ENCODE measurements at places on chromosomes 4 and X.

DNA sequence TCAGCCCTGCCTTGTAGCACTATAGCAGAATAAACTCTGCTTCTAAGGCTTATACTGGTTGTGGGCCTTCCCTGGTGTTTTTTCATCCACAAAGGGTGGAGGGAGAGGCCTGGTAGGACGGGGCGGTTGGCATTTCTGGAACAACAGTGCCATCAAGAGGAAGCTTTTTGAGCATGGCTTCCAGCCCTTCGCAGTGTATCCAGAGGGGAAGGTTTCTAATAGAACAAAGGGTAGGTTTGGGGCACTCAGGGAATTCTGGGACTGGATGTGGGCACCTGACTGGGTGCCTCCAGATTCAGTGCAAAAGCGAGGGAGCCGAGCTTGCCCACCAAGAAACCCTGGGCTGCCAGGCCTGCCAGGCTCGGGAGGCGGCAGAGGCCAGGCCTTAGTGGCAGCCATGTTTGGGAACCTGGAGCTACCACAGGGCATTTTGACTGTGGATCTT lies 229.6 kb upstream of the AGTR2 start:
- DNase-seq, result no peak

- no peak for DNase-seq
These were observed 95.3 kb downstream of the FANCB start for GRCh38 chrX:14777525-14777924.

GRCh38 chrX:7263330-7263729 lies 115.4 kb upstream of the PUDP start:
- DNase-seq, result no peak

- DNase-seq, result no peak
These were observed 119.0 kb upstream of the MYOZ2 start for GRCh38 chr4:119016636-119017035.

- no peak for DNase-seq
These were observed 20.2 kb downstream of the PDCL2 start for GRCh38 chr4:55571806-55572205.

GRCh38 chrX:57353472-57354132 lies 67.1 kb downstream of the FAAH2 start:
- no peak for DNase-seq

- DNase-seq, result no peak
These were observed 29.1 kb downstream of the NELFA start for GRCh38 chr4:1979477-1980196.

DNA sequence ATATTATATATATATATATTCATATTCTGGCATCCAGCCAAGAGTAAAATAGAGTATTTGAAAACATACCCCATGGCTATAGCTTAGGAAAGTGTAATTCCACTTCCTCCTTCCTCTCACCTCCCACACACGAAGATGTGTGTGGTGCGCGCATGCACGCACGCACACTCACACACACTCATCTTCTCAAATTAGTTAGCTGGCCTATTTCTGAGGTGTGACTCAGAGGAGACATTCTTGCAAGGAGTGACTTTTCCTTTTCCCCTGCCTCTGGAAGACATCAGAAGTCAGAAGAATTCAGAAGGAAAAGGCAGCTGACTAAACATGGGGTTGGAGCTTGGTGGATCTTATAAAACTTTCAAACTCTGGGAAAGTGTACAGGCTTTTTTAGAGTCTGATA lies 8.8 kb downstream of the ENPEP start:
- no peak for DNase-seq

DNA sequence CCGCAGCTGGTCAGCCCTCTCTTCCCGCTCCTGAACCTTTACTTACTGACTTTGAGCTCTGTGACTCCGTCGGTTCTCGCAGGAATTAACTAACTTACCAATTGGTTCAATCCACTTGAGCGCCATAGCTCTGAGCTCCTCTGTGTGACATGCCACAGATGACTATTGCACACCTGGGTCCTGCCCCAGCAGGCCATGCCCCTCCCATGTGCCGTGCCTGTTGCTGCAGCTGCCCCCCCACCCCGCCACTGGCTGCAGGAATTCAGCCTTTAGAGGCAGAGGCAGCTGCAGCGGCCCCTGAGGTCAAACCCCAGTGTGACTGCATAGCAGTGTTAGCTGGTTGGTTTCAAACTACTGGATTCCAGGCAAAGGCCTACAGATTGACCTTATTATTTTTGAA lies 70.6 kb downstream of the MTMR1 start:
- no peak for DNase-seq

- DNase-seq, result no peak
These were observed 411.3 kb downstream of the SPRY1 start for GRCh38 chr4:123807866-123808265.

- DNase-seq, result no peak
These were observed 171.5 kb upstream of the EDNRA start for GRCh38 chr4:147309434-147309833.

DNA sequence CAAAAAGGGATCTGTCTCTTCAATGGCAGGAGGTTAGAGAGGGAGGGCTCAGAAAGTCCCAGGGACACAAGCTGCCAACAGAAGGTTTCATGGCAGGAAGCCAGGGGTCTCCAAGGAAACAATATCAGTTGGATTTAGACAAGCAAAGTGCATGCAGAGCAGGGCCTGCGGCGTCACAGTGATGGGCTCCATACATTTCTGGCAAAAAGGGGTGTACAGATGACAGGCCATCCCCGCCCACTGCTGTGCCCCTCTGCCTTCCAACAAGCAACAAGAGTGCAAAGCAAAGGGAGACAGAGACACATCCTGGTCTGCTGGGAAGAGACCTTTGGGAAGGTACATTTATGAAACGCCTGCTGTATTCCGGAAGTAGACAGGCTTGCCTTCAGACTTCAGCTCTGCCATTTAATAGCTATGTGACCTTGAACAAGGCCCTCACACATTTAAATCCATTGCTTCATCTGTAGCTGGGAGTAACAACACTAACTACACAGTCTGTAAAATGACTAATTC lies 121.2 kb downstream of the AFAP1 start:
- DNase-seq, result no peak

- no peak for DNase-seq
These were observed 286.3 kb upstream of the UGT8 start for GRCh38 chr4:114312338-114312737.

DNA sequence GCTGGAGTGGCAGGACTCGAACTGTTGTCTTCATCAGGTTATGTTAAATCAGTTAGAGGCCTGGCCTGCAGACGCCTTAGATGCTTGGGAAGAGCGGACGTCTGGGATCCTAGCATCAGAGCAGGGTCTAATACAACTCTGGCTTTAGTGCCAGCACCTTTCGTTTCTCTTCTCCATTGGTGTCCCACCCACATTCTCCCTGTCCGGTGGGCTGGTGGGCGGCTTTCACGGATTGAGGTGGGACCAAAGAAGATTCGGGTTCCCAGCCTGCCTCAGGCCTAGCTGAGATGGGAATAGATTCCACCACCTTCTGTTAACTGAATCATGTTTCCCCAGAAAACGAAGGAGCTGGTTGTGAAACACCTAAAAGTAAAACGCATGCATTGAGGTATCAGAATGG lies 939 bp downstream of the PDK3 start:
- DNase-seq, result no peak

DNA sequence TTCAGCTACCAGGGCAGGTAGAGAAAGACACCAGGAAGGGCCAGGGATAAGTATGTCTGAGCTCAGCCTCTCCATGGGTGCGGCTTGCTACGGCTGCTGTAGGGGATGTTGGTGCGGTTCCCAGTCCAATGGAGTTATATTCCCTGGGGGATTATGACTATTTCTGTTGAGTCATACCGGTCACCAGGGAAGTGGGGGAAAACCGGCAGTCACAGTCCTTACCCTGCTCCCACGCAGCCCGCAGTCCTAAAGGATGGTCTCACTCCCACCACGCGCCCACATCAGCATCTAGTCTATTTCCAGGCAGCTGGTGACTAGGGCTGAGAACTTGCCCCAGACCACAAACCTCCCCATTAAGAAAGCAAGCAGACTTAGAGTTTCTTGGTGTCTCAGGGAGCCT lies 191.6 kb downstream of the VEGFC start:
- DNase-seq, result no peak

DNA sequence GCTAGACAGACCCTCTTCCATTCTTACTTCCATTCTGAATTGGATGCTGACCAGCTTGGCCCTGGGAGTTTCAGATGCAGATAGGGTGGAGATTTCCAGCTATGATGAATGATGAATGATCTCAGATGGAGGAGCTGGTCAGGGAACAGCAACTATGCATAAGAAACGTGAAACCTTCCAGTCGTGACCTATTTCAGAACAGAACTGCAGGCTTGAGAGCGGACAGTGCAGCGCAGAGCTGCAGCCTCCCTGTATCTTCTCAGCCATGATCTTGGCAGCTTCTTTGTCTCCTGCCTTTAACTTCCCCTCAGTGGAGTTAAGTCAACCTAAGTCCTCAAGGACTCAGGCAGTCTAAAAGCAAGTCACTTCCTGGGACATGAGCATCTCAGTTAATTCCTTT lies 43.3 kb upstream of the HAND2 start:
- DNase-seq, result no peak

DNA sequence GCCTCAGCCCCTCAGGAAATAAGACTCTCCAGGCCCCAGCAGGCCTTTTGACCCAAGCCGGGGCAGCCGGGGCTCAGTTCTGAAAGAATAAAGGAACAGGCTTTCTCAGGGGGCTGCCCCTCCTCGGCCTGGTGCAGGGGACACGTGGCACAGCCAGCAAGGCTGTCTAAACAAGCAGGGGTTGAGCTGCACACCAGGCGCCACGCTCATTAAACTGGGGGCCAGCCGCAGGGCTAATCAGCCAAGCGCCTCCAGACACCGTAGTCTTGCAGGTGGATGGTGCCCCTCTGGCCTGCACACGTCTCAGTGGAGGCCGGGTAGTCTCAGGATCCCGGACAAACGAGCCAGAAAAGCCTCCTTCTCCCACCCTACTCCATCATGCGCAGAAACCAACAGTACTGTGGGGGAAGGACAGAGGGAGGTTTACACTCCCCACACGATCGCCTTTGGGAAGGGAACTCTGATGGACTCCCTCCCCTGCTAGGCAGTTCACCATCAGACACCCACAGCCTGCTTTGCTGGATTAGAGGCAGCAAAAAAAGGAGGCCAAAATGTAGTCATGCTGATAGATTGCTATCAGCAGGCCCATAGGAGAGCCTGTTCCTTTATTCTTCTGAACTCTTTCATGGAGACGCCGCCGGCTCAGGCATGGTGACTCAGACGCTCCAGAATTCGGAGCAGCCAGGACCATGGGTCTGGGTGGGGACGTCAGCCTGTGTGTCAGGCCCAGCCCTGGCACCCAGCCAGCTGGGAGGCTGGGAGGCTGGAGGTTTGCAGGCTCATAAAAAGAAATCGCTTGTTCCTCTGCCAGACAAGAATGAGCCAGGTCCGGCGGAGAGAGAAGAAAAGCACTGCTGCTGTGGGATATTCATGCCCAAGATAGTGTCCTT lies 342.4 kb downstream of the BCOR start:
- no peak for DNase-seq

DNA sequence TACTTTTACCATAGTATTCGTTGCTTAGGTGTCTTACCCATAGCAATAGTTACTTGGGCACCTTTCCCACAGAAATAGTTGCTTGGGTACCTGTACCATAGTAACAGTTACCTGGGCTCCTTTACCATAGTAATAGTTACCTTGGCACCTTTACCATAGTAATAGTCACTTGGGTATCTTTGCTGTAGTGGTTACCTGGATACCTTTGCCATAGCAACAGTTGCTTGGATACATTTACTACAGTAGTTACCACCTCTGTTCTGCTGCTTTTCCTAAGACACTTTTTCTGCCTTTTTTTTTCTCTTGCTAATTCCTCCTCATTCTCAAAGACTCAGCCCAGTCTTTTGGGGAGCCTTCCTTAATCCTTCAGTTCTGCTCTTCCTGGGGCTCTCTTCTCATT lies 272.8 kb upstream of the PUDP start:
- no peak for DNase-seq

- DNase-seq, result no peak
These were observed 150.8 kb upstream of the ARHGEF9 start for GRCh38 chrX:63935835-63936234.

GRCh38 chr4:183919141-183919540 lies 14.0 kb downstream of the STOX2 start:
- no peak for DNase-seq

- no peak for DNase-seq
These were observed 377.7 kb downstream of the PRDM5 start for GRCh38 chr4:120544838-120545237.

- no peak for DNase-seq
These were observed 278.6 kb downstream of the ADGRA3 start for GRCh38 chr4:22237155-22237751.

GRCh38 chr4:95027905-95028618 lies 270.3 kb downstream of the BMPR1B start:
- DNase-seq, result no peak

DNA sequence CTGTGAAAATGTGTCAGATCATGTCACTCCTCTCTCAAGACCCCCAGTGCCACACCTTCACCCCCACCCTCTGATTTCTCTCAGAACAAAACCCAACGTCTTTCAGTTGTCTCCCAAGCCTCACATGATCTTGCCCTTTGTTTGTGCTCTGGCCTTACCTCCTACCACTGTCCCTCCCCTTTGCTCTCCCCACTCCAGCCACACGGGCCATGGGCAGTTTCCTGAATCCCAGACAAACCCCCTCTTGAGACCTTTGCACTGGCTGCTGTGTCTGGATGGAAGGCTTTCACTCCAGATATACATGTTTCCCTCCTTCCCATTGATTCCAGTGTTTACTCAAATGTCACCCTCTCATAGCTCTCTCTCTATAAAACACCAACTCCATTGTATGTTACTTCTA lies 3.6 kb upstream of the CENPE start:
- no peak for DNase-seq

GRCh38 chr4:65391382-65391781 lies 278.9 kb downstream of the EPHA5 start:
- DNase-seq, result no peak

GRCh38 chr4:187063251-187063650 lies 339.6 kb upstream of the FAT1 start:
- DNase-seq, result no peak

DNA sequence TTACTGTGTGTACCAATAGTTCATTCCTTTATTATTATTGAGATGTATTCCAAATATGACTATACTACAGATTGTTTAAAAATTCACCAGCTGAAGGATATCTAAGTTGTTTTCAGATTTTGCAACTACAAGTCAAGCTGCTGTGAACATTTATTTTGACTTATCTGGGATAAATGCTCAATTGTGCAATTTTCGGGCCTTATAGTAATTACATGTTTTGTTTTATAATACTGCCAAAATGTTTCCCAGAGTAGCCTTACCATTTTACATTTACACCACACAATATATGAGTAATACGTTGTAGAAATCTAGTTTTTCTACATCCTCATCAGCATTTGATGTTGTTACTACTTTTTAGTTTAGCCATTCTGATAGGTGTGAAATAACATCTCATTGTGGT lies 179.6 kb downstream of the ANTXR2 start:
- no peak for DNase-seq

DNA sequence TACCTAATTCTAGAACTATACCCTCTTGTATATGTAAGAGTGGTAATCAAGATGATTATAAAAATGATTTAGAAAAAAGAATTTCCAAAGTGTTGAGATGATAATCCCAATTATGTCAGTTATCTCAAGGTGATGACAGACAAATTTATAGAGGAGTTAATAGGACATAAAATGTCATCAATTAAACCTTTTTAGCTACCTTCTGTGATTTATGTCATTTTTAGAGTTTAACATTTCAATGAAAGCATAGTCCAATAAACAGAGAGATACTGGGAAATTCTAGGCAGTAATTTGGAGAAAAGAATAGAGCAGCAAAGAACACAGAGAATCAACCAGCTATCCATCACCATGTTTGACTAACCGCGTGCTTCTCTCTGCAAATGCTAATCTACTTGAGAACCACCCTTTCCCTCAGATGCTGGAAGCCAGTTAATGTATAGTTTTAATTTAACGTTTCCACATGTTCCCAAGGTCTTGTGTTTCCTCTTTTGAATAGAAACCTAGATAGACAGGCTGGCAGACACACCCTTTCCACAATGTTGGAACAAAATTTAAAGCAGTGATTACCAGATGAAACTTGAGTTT lies 433.1 kb upstream of the FAM241A start:
- DNase-seq, result no peak

Data from cortex of kidney (tissue), 1 donor.